ENCODE measurements at places on chromosomes 3 and 15.

- DNase-seq = peak; percentile 64
These were observed 175.8 kb downstream of the XXYLT1 start for GRCh38 chr3:195095035-195095703.

DNA sequence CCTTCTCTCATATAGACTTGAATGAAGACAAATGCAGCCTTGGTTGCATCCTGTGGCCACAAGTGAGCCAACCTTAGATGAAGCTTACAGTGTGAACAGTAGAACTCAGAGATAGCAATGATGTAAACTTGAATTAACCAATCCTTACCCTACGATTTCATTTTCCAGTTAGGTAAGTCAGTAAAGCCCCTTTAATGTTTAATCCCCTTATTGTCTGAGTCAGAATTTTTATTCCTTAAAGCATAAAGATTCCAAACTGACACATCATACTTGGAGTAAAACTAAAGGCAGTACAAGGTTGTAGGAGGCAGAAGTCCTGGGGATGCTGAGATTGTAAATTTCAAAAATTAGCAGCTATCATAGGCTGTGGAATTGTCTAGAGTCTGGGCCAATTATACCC is 507.8 kb upstream of the DPH6 start:
- DNase-seq = no peak

GRCh38 chr3:77329116-77329515 is 289.2 kb downstream of the ROBO2 start:
- no peak for DNase-seq

- no peak for DNase-seq
These were observed 103.1 kb upstream of the PDZRN3 start for GRCh38 chr3:73727854-73728253.

DNA sequence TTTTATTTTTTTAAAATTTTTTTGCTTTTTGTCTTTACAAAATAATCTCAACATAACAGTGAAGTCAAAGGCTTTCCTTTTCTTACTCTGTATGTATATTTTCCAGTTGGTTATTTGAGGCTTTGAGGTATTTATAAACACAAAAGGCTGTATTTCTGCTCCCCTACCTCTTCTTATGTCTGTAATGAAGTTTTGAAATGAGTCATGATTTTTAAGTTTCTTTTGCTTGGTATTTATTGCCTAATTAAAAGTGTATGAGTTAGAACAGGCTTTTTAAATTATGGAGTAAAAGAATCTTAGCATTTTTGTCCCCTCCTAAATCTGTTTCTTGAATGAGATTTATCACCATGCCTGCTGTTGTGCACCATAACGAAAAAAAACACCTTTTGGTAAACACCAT is 66.0 kb downstream of the DCUN1D1 start:
- no peak for DNase-seq

DNA sequence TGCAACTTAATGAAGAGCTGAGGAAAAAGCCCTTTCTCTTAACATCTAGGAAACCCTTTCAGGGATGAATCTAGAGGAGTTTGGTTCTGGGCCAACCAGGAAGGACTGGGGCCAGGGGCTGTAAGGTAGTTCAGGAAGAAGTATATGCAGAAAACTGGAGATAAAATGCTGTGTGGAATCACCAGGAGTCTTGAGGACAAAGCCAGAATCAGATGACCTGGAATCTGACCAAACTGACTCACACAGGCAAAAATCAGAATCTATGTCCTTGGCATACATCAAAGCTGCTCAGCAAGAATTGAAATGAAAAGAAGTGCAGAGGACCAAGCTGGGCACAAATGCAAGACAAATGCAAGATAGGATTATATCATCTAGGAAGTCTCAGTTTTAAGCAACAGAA is 59.4 kb upstream of the ATP2C1 start:
- no peak for DNase-seq

DNA sequence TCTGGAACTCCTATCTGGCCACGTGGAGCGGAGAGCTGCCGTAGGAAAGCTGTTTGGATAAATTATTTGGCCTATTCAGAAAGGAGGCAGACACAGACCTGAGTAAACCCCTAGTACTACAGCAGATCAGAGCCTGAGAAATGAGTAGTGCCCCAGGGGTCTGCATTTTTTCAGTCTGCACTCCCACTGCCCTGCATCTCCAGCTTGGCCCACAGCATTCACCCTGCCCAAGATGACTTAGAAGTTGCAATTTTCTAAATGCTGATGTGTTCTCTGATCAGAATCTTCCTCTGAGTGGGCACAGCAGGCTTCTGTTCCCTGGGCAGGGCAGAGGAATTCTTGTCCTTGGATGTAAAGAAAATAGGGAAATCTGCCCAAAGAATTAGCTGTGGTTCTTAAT is 55.1 kb upstream of the PIK3CB start:
- DNase-seq = no peak

DNA sequence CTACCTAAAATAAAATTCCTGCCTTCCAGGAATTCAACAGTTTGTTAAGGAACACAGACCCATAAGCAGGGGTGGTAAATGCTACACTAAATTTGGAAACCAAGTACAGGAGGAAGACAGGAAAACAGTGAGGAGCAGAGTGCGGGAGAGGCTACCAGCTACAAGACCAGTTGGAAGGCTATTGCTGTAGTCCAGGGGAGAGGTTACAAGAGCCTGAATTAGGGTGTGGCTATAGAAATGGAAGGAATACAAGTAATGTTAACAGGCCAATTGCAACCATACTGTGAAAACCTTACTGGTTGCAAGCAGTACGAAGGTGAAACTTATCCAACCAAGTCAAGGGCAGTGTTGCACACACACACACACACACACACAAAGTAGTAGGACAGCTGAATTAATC is 880 bp upstream of the ARMC8 start:
- no peak for DNase-seq

- DNase-seq = no peak
These were observed 635.6 kb upstream of the TBL1XR1 start for GRCh38 chr3:177832880-177833279.

DNA sequence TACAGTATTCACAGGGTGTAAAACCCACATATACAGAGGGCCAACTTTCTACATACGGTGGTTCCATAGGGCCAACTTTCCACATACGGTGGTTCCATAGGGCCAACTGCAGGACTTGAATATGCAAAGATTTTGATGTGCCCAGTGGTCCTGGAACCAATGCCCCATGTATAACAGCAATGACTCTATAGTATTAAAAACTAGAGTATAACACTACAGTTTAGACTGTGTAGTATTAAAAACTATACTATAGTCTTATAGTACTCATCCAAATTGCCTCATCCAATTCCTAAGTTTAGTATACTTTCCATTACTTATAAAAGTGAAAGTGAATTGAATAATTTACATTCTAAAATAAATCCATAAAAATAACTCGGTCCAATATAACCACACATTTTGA is 75.9 kb downstream of the GSK3B start:
- no peak for DNase-seq

DNA sequence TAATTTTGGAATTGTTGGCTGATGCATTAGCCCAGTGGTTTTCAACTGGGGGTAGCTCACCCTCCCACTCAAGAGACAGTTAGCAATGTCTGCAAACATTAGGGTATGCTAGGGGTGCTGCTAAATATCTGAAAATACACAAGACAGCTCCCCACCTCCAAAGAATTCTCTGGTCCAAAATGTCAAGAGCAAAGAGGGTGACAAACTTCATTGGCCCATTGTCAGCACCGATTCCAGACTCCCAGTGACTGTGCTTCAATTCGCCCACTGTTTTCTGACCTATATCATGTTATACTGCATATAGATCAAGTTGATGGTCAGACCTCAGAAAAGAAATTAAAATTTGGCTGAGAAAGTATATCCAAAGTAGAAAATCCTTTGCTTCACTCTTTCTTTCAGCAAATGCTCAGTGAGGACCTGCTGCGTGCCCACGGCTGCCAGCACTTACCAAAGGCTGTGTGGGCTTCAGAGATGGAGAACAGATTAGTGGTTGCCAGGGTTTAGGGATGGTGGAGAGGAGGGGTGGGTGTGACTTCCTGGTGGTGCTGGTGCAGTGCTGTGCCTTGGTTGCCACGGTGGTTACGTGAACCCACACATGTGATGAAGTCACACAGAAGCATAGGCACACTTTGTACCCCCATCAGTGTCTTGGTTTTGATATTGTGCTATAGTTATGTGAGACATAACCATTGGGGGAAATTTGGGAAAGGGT is 204.0 kb downstream of the PLCL2 start:
- peak; percentile 54 for DNase-seq

DNA sequence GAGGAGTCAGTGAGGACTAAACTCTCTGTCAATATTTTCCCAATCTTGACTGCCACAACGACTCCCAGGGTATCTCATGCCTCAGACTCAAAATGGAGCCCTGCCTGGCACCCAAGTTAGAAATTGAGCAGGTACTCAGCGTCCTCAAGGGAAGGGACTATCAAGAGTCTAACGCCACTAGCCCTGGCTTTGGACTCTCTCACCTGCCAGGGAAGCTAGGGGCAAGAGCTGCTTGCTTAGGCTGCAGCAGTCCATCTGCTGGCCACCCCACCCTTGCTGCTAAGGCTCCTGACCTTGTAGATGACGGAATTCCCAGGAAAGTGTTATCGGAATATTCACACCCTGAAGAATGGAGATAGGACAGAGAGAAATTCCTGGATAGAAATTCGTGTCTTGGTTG is 33.0 kb downstream of the ZIC4 start:
- DNase-seq = no peak

- DNase-seq = no peak
These were observed 21.3 kb downstream of the PRTG start for GRCh38 chr15:55721554-55722185.

GRCh38 chr3:111568911-111569310 is 26.2 kb downstream of the ZBED2 start:
- no peak for DNase-seq

- peak; percentile 31 for DNase-seq
These were observed 37.8 kb upstream of the TRH start for GRCh38 chr3:129936757-129937156.

- no peak for DNase-seq
These were observed 258.3 kb downstream of the IL5RA start for GRCh38 chr3:2851835-2852234.

DNA sequence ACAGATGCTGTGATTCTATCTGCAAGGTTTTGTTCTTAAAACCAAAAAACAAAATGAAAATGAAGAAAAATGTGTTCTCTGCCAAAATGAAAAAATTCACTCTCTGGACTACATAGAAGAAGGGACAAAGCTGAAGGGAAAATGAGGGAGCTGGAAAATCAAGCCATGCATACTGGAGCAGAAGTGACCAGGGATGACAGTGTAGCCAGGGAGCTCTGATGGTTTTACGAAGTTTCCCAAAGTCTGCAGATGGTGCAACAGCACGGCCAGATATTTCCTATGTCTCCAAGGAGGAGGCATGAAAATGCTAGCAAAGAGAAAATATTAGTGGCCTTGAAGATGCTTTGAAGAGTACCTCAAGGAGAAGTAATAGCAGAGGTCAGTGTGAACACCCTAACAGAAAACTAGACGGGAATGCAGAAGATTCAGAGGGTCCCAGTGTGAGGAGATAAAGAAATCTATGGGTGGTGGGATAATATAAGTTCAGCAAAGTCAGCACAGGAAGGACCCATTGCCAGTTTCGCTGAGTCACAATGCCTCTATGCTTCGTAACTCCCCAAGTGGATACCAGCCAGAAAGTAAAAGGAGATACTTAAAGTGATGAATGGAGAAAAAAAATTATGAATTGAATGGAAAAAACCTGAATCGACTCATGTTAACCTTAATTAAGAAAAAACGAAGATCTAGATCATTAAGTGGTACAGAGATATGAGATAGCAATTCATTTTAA is 39.0 kb upstream of the POMGNT2 start:
- no peak for DNase-seq

GRCh38 chr15:26698555-26698954 is 74.3 kb downstream of the GABRB3 start:
- DNase-seq = no peak

DNA sequence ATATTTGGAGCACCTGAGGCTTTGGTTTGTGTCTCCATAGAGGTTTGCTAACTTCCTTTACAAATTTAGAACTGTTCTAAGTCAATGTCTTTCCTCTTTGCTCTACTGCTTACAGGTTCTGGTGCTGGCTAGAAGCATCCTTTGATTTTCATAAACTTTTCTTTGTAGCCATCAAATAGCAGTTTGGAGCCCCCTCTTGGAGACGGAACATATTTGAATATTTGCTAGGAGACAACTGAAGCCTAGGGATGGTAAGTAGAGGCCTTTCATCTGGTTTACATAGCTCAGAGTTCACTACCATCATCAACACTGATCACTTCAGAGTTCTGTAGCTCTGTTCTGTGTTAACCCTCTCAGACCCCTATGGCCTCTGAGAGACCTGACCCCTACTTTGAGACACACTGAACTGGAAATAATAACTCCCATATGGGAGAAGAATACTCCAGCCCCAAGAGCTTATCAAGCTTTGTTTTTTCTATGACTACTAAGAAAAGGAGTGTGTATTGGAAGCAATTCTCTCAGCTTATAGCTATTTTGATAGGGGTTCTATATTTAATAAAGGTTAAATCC is 420.4 kb downstream of the EPHA3 start:
- no peak for DNase-seq

GRCh38 chr3:150203273-150203672 is 204.8 kb upstream of the TSC22D2 start:
- no peak for DNase-seq

Measured in CD4-positive, alpha-beta T cell treated with Interleukin-1 beta for 1 hour (primary cell).